Activated T-helper 9 cell treated with anti-CD3 and anti-CD28 coated beads, Interleukin-2, amount 50 U/mL, for 16 hours (primary cell): ENCODE measurements at places on chromosomes 3 and 15.

DNA sequence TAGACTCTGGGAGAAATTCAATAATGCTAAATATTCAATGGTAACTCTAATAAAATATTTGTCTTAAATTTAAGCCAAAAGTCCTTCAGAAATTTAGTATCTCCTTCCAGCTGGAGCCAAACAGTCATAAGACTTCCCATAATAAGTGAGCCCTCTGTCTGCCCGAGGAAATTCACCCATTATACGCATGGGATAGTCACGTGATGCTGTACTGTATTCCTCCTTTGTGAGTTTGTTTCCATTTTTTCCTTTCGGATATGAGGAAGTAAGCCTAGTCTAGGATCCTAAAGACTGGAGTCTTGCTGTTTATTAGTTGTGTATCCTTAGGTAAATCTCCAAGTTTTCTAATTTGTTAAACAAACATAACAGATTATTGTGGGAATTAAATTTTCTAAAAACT, 110.4 kb upstream of the PLAAT1 start:
- no peak for DNase-seq

- DNase-seq: no peak
These were observed 13.6 kb upstream of the CSK start for GRCh38 chr15:74768099-74768770.

DNA sequence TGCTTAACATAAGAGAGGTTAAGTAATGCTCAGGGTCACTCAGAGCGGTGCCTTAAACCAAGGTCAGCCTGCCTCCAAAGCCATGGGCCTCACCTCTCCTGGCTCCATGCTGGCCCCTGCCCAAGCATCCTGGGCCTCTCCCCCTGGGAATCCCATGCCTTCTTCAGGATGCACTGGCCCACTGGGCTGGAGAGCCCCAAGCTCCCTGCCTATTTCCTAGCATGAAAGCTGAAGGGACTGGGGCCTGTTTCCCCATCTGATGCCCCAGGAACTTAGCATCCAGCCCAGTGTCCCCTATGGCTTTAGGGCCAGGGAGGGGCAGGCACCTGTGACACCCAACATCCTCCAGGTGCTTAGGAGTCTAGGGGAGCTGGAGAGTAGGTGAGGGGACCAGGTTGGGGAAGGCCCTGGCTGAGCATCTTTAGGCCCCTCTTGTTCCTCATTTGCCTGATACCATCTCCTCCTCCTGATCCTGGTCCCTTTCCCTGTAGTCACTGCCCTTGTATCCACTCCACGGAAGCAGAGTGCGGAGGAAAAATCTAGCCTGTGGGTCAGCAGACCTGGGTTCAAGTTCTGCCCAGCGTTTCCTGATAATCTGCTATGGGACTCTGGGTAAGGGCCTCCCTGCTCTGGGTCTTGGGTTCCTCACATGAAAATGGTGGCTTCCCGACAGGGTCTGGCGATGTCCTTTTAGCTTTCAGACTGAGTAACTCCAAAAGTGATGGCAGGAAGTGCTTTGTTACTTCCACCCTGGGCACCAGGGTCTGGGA, 28.6 kb downstream of the EHD4 start:
- no peak for DNase-seq

- no peak for DNase-seq
These were observed 54.7 kb downstream of the RAB11A start for GRCh38 chr15:65924004-65924403.

DNA sequence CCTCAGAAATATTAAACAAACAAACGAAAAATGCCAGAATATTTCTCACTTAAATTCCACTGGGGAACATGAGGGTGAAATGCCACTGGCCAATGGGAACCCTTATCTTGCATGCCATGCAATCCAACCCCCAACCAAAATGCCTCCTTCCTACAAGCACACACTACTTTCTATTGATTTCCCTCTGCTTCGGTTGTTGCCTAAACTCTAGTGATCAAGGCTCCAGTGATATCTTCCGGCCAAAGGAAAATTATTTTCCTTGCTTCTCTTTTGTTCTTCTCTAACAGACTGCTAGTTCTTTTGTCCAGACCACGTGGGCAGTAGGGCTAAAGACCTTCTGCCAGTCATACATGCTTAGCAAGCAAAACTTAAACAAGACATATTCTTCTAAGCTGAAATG, 115.7 kb downstream of the TMCC1 start:
- DNase-seq: no peak

GRCh38 chr3:127120851-127121647, 71.9 kb upstream of the PRR23E start:
- no peak for DNase-seq

DNA sequence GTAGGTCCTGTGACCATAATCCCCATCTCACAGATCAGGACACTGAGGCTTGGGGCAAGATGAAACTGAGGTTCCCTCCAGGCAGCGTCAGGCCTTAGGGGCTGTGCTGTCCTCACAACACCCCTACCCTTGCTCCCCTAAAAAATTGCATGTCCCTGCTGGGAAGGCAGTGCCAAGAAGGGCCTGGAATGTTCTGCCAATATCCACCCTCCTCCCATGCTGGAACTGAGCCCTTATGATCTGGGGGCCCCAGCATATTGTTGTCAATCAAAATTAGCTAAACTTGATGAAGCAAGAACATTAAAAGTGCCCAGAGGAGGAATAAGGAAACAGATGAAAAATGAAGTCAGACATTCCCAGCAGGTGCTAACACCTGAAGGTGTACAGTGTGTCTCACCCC, 13.4 kb upstream of the RTP3 start:
- DNase-seq: no peak

GRCh38 chr15:51752888-51753287, 1.5 kb downstream of the TMOD2 start:
- no peak for DNase-seq

DNA sequence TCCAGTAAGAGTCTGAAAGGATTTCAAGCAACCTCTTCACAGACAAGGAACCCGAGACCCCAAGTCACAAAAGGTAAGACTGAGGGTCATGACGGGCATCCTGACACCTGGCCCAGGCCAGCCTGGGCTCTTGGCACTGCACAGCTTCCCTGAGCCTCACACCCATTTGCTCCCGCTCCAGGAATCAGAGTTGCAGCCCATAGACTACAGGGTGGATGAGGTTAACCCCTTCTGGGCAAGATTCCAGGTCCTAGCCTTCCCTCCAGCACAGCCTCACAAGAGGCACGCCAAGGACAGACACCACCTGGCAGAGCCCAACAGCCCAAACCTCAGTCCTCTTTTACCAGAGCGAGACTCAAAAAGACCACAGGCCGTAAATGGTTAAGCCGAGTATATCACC, 36.2 kb downstream of the RBPMS2 start:
- no peak for DNase-seq

GRCh38 chr15:39925112-39925842, 5.2 kb upstream of the GPR176 start:
- DNase-seq: no peak

GRCh38 chr3:125107861-125108567, 52.2 kb upstream of the HEG1 start:
- no peak for DNase-seq

GRCh38 chr15:78322243-78322642, 17.9 kb upstream of the CRABP1 start:
- no peak for DNase-seq

DNA sequence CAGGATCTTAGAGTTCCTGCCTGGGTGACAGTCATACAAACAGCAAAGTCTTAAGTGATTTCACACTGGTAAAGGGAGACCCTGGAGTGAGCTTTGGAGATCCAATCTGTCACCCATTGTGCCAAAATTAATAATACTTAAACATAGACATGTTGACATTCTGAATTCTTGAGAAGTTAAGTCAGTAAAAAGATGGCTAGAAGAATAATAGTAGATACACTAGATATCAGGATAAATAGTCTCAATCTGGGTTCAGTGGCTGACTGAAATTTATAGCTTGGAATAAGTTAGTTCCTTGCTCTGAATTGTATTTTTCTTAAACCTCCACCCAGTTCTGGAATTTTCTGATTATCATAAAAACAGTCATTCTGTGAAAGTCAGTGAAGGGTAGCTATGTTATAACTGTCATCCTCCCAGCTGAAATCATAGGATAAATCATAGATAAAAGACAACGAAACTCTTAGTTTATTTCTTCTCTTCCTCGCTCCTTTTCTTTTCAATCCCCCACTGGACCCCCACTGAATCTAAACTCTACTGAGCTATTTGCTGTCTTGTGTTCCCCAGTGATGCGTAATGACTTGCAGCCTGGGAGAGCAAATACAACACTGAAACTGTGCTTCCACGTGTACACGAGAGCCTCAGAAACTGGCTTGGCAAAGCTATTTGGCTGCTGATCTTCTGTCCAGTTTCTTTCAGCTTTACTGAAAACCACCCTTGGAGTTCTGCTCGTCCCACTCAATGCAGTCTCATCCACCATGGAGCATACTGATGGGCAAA, 175.4 kb upstream of the TP63 start:
- DNase-seq: no peak

DNA sequence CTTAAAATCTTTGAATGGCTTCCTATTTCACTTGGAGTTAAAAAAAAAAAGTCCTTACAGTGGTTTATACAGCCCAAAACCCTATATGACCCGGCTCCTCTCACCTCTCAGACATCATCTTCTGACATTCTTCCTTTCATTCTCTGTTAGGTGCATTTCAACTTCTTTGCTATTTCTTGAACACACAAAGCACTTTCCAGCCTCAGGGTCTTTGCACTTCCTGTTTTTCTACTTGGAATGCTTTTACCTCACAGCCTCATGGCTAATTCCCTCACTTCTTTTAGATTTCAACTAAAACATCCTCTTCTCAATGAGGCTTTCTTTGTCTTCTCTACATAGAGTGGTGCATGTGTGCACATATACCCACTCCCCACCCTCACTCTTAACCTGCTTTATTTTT, 91.0 kb upstream of the MB21D2 start:
- no peak for DNase-seq

- no peak for DNase-seq
These were observed 27.5 kb downstream of the CDCP1 start for GRCh38 chr3:45118615-45119071.

- no peak for DNase-seq
These were observed 11.8 kb upstream of the UACA start for GRCh38 chr15:70775160-70775559.

- DNase-seq: no peak
These were observed 15.6 kb upstream of the FILIP1L start for GRCh38 chr3:100129941-100130340.

- no peak for DNase-seq
These were observed 44.5 kb downstream of the CCR1 start for GRCh38 chr3:46163556-46164041.

DNA sequence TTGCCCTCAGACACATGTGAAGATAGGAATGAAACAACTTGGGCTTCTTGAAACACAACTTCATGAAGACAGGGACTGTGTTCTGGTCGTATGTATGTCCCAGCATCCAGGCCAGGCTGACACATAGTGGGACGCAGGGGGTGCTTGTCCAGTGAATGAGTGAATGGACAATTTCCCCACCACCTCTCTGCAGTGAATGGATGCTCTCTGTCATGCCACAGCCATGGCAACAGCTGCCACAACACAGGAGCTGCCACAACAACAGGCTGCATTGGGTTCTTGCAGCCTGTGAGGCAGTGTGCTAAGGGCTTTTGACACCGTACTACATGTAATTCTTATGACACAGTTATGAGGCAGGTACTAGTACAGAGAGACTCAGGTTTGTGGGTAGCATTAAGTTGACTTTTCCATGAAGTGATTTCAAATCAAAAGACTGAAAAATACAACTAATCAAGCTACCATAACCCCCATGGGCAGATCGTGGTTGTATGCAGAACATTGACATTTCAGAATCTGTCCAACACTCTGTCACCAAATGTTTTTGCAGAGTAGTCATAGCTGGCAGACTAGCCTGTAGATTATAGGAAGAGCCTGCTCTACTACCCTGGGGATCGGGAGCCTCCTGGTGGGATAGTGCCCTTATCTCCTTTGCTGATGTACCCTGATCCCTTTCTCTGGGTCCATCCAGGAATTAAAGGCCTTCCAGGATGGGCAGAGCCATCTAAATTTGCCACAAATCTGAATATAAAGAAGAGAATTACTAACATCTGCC, 40.8 kb downstream of the CLSTN2 start:
- DNase-seq: no peak

DNA sequence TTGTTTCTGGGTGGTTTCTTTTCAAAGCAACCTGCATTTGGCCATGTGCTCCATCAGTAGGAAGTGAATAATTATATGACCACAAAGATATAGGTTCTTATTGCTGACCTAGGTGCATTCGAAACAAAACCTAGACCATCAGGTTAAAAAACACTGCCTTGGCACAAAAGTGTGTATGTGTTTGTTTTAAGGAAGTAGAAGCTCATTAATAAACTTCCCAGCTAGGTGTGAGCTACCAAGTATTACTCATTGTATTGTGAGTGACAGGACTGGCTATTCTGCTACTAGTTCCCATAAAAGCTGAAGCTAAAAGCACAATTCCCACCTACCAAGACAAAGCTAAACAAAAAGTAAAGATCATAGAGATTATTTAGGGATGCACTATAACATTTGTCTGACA, 168.2 kb downstream of the TP63 start:
- no peak for DNase-seq

GRCh38 chr3:135145581-135145980, 350.5 kb downstream of the EPHB1 start:
- no peak for DNase-seq

DNA sequence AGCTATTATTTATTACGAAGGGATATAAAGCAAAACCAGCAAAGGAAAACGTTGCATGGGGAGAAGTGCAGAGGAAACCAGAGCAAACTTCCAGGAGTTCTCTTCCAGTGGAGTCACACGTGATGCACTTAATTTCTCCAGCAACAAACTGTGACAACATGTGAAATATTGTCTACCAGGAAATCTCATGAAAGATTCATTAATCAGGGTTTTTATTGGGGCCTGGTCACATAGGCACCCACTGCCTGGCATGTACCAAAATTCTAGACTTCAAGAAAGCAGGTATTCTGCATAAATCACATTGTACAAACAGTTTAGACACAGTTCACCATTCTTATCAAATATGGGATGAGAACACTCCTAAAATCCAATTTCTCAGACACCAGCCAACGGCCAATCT, 5.4 kb upstream of the TFG start:
- DNase-seq: no peak

- DNase-seq: no peak
These were observed 291.0 kb downstream of the TBL1XR1 start for GRCh38 chr3:176906046-176906905.

GRCh38 chr3:66397745-66398144, 103.1 kb downstream of the LRIG1 start:
- DNase-seq: no peak

- DNase-seq: no peak
These were observed 229.4 kb downstream of the FEZF2 start for GRCh38 chr3:62143843-62144450.
